ENCODE measurements at places on chromosomes 3 and 15.

GRCh38 chr3:64268926-64269325, 43.7 kb upstream of the PRICKLE2 start:
- no peak for DNase-seq

- DNase-seq = no peak
These were observed 32.8 kb upstream of the PRR20G start for GRCh38 chr3:127320529-127321121.

- DNase-seq = no peak
These were observed 121.9 kb upstream of the STAC start for GRCh38 chr3:36258421-36258820.

- no peak for DNase-seq
These were observed 7.8 kb downstream of the PPP1R2 start for GRCh38 chr3:195535293-195535692.

Data from upper lobe of right lung (tissue), 1 donor.